Gastrocnemius medialis (tissue), 4 donors: ENCODE measurements at places on chromosomes 5 and 9.

DNA sequence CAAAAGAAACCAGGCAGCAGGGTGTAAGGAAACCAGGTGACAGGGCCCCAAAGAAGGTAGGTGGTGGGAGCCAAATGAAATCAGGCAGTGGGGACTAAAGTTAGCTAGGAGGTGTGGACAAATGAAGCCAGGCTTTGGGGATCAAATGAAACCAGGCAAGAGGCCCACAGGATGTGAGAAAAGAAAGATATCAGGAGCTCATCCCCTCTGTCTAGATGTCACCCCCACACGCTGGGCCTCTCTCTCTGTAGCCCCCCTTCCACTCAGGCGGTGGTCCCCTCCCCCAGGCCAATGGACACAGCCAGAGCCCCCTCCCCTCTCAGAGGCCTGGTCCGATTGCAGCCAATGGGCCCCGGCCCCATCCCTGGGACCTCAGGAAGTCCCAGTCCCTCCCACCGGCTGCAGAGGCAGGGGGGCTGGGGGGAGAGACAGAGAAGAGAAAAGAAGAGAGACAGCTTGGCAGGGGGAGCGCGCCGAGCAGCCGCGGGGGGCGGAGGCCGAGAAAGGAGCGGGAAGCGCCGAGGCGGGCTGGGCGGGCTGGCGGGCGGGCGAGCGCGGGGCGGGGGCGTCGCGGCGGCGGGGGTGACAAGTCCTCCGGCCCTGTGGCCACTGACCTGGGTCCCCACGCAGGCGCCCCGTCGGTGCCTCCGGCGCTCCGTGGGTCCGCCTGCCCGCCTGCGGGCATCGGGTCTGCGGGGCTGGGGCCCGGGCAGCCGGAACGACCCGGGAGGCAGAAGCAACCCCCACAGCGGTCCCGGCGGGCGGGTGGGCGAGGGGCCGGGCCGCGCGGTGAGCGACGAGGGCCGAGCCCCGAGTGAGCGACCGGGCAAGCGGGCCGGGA, 11.9 kb downstream of the CNTFR start:
- no peak for DNase-seq
- no peak overlapping the region for H3K4me3 ChIP-seq

- no peak for DNase-seq
- no peak overlapping the region for H3K27ac ChIP-seq
- no peaks in the 10 kb centered on the region for H3K4me1 ChIP-seq
- H3K27me3 ChIP-seq: no peaks in the 10 kb centered on the region
- no peak overlapping the region for H3K4me3 ChIP-seq
Observed at GRCh38 chr9:89553451-89554010, 51.3 kb upstream of the GADD45G start.

DNA sequence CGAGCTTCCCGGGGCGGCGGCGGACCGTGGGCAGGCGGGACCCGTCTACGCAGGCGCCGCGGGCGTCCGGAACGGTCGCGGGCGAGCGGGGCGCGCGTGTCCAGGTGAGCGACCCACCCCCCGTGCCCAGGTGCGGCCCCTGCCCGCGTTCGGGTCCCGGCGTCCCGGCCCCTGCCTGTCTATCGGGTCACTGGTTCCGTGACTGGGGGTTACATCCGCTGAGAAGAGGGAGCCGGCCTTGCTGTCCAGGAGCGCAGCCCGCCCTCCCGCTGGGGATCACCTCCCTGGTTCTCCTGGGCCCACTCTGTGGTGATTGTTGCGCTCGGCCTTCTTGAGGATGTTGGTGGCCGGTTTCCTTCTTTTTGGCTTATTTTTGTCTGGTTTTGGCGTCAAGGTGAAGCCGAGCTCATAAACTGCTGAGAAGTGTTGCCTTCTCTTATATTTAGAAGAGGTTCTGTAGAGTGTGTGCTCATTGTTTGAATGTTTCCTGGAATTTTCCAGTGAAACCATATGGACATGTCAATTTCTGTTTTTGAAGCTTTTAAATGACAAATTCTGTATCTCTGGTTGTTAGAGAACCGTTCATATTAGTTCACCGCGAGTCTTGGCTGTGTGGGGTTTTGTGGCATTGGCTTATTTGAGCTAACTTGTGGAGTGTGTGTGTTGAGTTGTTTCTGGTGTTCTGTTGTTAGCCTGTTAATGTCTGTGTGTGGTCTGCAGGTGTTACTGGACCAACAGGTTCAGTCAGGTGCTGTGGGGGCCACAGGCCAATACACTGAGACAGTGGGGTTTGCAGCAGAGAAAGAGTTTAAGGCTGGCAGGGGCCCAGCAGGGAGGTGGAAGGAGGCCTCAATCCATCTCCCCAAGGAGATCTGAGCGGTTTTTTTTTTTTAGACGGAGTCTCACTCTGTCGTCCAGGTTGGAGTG, 621 bp downstream of the CEP72 start:
- no peak overlapping the region for H3K27ac ChIP-seq
- H3K36me3 ChIP-seq: no peaks in the 10 kb centered on the region
- peaks cover 6% of the 10 kb centered on the region for H3K4me1 ChIP-seq
- no peaks in the 10 kb centered on the region for H3K27me3 ChIP-seq
- peak overlapping the region; percentile 74 for H3K4me3 ChIP-seq

DNA sequence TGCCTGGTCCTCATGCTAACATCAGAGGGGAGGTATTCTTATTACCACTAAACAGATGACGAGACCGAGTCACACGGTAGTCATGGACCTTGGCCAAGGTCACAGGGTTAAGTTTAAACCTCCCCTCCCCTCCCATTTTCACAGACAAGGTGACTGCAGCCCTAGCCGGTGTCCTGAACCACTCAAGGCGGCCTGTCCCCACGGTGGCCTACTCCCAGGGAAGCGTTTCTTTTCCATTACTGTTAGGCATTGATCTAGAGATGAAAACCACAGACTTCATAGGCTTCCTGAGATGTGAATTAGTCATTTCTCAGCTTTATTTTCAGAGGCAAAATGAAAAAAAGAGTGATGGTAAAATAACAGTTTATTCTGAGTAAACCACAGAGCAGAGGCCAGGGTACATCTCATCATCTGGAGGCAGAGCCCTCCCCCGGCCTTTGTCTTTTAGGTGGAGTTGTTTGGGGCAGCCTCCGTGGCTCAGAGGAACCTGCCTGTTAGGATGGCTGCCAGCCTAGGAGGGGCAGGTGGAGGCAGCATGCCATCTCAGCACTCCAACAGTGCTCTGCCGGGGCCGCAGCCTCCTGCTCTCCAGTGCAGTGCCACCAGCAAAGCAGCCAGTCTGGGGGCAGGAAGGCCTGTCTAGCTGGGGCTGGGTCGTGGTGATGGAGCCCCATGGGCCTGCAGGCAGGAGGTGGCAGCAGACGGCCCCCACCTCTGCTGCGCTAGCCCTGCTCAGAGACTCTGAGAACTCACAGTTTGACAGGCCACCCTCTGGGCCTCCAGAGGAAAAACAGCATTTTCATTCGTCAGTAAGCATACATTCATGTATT, 71.2 kb downstream of the RAPGEF1 start:
- no peaks in the 10 kb centered on the region for H3K27me3 ChIP-seq
- peaks cover 71% of the 10 kb centered on the region for H3K4me1 ChIP-seq
- H3K36me3 ChIP-seq: no peaks in the 10 kb centered on the region
- no peak for DNase-seq
- no peak overlapping the region for H3K4me3 ChIP-seq
- peak overlapping the region; percentile 92 for H3K27ac ChIP-seq

DNA sequence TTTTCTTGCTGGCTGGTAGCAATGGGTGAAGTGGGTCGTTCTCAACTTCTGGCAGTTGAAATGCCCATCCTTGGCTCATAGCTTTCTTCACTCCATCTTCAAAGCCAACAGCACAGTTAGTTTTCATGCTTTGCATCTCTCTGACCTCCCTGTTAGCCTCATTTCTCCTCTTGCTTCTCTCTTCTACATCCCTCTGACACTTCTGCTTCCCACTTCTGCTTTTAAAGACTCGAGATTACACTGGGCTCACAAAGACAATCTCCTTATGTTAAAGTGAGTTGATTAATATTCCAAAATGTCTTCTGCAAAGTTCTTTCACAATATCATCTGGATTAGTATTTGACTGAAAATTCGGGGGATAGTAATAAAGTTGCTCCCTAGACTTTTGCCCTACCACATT, 684.8 kb upstream of the CCNG1 start:
- no peaks in the 10 kb centered on the region for H3K27me3 ChIP-seq
- DNase-seq: no peak
- no peak overlapping the region for H3K4me3 ChIP-seq
- H3K27ac ChIP-seq: no peak overlapping the region

DNA sequence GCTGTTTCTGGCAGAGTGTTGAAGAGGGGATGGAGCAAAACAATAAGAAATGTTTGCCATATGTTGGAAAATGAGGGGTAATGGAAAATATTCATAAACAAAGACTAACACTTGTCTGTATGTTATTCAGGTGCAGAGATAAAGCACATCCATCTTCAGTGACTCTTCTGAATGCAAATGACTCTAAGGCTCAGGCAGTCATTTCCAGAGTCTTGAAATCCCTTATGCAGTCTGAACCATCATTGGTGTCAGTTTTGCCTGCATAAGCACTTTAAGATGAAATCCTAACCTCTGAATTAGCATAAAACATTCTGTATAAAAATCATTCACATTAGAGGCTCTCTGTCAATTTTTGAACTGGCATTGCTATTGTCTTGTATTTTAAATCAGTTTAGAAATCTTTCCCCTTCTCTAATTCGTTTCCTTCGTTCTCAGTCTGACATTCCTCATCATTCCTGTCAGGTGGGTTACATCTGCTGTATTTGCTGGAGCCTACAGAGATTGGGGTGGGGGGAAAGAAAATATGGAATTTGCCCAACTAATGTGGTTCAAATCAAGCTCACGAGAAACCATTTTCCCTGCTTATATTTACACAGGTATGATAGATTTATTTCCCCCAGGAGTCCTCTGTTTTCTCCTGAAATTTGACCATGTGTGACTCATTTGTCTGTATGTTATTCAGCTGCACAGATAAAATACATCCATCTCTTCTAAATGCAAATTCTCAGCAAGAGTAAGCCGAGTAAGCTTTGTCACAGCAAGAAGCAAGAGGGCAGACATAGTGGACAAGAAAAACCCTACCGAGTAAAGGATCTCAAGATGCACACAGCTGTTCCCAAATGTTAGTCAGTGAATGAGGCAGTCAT, 31.6 kb downstream of the ENC1 start:
- no peaks in the 10 kb centered on the region for H3K4me1 ChIP-seq
- DNase-seq: no peak
- no peak overlapping the region for H3K27ac ChIP-seq
- no peaks in the 10 kb centered on the region for H3K36me3 ChIP-seq
- H3K4me3 ChIP-seq: no peak overlapping the region
- H3K27me3 ChIP-seq: no peaks in the 10 kb centered on the region

DNA sequence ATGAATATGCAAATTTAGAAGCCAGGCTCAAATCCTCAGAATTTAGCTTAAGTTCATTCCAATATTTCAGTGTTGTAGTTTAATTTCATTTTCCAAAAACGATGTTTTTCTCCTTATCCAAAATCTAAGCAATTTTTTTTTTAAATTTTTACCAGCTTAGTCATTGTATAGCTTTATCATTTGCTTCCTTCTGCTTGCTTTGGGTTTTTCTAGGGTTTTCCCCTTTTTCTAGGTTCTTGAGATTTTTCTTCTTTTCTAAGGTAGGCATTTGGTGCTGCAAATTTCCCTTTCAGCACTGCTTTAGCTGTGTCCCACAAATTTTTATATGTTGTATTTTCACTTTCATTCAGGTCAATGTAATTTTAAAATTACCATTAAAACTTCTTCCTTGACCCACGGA, 34.4 kb upstream of the CCDC112 start:
- DNase-seq: no peak
- H3K27me3 ChIP-seq: no peaks in the 10 kb centered on the region
- H3K27ac ChIP-seq: no peak overlapping the region
- no peaks in the 10 kb centered on the region for H3K36me3 ChIP-seq
- H3K4me3 ChIP-seq: no peak overlapping the region

GRCh38 chr9:79396168-79396567, 175.6 kb upstream of the TLE4 start:
- H3K4me1 ChIP-seq: no peaks in the 10 kb centered on the region
- no peaks in the 10 kb centered on the region for H3K27me3 ChIP-seq
- no peak overlapping the region for H3K4me3 ChIP-seq
- no peaks in the 10 kb centered on the region for H3K36me3 ChIP-seq
- H3K27ac ChIP-seq: no peak overlapping the region

- DNase-seq: no peak
- no peaks in the 10 kb centered on the region for H3K36me3 ChIP-seq
- no peak overlapping the region for H3K27ac ChIP-seq
- H3K4me3 ChIP-seq: no peak overlapping the region
Observed at GRCh38 chr5:41637869-41638268, 127.5 kb upstream of the PLCXD3 start.

- peaks cover 31% of the 10 kb centered on the region for H3K4me1 ChIP-seq
- no peak overlapping the region for H3K4me3 ChIP-seq
- no peaks in the 10 kb centered on the region for H3K36me3 ChIP-seq
- H3K27ac ChIP-seq: peak overlapping the region; percentile 74
Observed at GRCh38 chr9:134283111-134283515, 43.1 kb upstream of the RXRA start.

GRCh38 chr5:123771715-123772114, 259.7 kb downstream of the CSNK1G3 start:
- no peak overlapping the region for H3K4me3 ChIP-seq
- no peaks in the 10 kb centered on the region for H3K36me3 ChIP-seq
- H3K4me1 ChIP-seq: no peaks in the 10 kb centered on the region
- DNase-seq: no peak
- H3K27ac ChIP-seq: no peak overlapping the region

DNA sequence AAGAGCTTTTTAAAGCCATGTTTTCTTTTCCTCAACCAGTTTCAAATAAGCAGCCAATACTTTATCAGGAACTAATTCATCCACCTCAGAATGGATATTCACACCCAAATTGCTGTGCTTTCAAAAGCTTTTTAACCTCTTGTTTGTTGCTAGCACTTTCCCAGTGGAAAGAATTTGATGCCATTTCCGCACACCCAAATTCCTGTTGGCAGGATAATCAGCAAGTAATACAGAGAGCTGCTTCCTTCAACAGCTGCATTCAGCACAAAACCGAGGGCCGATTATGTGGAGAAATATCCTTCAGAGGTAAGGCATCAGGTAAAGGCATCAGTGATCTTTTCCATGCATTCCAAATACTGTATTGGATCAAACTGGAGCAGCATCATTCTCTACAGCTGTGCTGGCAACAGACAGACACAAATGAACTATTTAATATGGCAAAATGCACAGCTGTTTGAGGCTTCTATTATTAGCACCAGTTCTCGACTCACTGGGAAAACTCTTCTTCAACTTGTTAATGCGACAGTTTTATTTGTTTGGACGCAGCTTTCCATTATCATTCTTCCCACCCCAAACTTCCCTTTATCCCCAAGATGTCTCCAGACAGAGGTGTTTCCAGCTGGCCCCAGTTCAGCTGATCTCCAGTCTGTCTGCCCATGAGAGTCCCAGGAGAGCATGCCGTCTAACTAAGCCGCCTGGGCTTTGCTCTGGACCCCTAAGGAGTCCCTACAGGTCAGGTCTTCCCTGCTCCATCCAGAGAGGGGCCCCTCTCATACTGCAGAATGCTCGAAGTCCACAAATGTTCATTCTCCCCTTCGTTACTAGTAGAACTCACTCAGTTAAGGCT, 22.2 kb upstream of the MGAT1 start:
- H3K27ac ChIP-seq: peak overlapping the region; percentile 28
- H3K36me3 ChIP-seq: no peaks in the 10 kb centered on the region
- no peak overlapping the region for H3K4me3 ChIP-seq
- DNase-seq: no peak
- H3K27me3 ChIP-seq: no peaks in the 10 kb centered on the region
- H3K4me1 ChIP-seq: peaks cover 28% of the 10 kb centered on the region

- H3K4me1 ChIP-seq: peaks cover 25% of the 10 kb centered on the region
- H3K4me3 ChIP-seq: no peak overlapping the region
- H3K36me3 ChIP-seq: peaks cover 82% of the 10 kb centered on the region
- no peaks in the 10 kb centered on the region for H3K27me3 ChIP-seq
- H3K27ac ChIP-seq: peak overlapping the region; percentile 79
- DNase-seq: no peak
Observed at GRCh38 chr5:96752341-96753016, 55.3 kb downstream of the ERAP1 start.
